Lower lobe of right lung (tissue), 2 donors: ENCODE measurements at places on chromosomes 3 and 15. TPM values are rescaled to one million over a fixed set of nuclear protein-coding genes. Genes with fewer than 3 reads are reported as not detected.

- no peaks in the 10 kb centered on the region for H3K4me1 ChIP-seq
- no peak for DNase-seq
- no peak overlapping the region for H3K27ac ChIP-seq
- no peak overlapping the region for H3K4me3 ChIP-seq
- no peaks in the 10 kb centered on the region for H3K27me3 ChIP-seq
Measured at GRCh38 chr3:17372362-17373210, 369.8 kb downstream of the TBC1D5 start.

DNA sequence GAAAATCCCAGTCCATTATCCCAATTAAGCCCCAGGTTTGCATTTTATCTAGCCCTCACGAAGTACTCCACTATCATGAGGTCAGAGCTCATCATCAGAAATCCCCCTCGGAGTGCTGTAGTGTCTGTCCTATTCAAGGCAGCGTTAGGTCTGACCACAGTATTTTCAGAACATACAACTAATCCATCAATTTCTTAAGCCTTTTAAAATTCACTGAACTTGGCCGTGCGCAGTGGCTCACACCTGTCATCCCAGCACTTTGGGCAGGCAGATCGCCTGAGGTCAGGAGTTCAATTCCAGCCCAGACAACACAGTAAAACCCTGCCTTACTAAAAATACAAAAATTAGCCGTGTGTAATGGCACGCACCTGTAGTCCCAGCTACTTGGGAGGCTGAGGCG, 11.9 kb downstream of the VGLL4 start:
- no peaks in the 10 kb centered on the region for H3K36me3 ChIP-seq
- DNase-seq = no peak
- H3K27ac ChIP-seq = no peak overlapping the region
- H3K27me3 ChIP-seq = no peaks in the 10 kb centered on the region
- H3K4me3 ChIP-seq = no peak overlapping the region
- H3K4me1 ChIP-seq = peaks cover 47% of the 10 kb centered on the region

Gene FOXL2
- total RNA-seq = not detected

DNA sequence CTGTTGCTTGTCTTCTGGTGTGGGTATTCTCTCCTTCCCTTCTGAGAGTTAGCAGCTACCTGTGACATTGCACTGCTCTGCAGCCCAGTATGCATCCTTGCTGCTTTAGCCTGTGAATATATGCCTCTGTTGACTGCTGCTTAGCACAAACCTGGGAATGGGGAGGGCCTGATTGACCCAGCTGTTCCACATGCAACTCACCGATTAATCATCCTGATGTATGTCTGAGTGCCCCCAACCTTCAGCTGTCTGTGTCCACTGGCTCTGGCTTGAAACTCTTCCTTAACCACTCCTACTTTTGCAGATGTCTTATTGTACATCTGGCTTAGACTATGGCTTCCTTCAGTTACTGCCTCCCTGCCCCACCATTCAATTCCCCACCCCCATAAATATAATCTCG, 119.1 kb downstream of the RASA2 start:
- H3K36me3 ChIP-seq = peaks cover 32% of the 10 kb centered on the region
- no peak for DNase-seq
- H3K27me3 ChIP-seq = no peaks in the 10 kb centered on the region
- H3K4me1 ChIP-seq = no peaks in the 10 kb centered on the region
- H3K4me3 ChIP-seq = no peak overlapping the region
- H3K27ac ChIP-seq = no peak overlapping the region

Gene CISH
- 48.8 TPM for total RNA-seq

Gene CLRN1
- total RNA-seq = not detected

DNA sequence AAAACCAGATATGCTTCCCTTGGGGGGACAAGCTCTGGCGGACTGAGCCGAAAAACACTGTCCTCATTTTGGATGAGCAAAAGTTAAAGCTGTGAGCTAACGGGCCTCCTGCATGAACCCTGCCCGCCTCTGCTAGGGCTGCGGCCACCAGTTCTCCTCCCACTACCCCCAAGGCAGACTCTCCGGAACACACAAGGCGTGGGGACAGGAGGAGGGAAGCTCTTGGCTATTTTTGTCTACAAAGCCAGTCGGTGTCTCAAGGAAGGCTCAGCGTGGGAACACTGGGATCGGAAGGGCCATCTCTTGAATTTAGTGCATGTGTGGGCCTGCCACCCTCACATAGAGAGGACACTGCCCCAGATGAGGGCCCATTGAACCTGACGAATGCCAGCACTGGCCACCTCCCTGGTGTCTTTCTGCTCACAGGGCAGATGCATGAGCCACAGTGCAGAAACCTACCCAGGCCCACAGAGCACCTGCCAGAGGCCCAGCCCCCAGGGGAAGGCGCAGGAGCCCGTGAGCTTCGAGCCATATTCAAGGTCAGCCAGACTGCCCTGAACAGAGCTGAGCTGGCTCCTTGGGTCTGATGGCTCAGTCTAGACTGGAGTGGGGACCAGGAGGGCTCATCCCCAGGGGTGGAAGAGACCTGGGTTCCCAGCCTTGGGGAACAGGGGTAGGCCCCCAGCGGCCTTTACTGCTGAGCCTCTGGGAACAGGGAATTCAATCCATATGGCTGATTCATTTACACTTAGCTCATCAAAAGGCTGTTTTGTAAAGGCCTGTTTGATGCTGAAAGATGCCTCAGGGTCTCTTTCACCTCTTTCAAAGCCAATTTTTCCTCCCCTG, 38.3 kb downstream of the HCN4 start:
- no peaks in the 10 kb centered on the region for H3K27me3 ChIP-seq
- no peaks in the 10 kb centered on the region for H3K36me3 ChIP-seq

GRCh38 chr15:71083349-71083748, 31.9 kb upstream of the THSD4 start:
- H3K27me3 ChIP-seq = no peaks in the 10 kb centered on the region
- no peak for DNase-seq
- peak overlapping the region; percentile 62 for H3K27ac ChIP-seq
- peaks cover 17% of the 10 kb centered on the region for H3K4me1 ChIP-seq
- H3K36me3 ChIP-seq = no peaks in the 10 kb centered on the region
- H3K4me3 ChIP-seq = no peak overlapping the region

DNA sequence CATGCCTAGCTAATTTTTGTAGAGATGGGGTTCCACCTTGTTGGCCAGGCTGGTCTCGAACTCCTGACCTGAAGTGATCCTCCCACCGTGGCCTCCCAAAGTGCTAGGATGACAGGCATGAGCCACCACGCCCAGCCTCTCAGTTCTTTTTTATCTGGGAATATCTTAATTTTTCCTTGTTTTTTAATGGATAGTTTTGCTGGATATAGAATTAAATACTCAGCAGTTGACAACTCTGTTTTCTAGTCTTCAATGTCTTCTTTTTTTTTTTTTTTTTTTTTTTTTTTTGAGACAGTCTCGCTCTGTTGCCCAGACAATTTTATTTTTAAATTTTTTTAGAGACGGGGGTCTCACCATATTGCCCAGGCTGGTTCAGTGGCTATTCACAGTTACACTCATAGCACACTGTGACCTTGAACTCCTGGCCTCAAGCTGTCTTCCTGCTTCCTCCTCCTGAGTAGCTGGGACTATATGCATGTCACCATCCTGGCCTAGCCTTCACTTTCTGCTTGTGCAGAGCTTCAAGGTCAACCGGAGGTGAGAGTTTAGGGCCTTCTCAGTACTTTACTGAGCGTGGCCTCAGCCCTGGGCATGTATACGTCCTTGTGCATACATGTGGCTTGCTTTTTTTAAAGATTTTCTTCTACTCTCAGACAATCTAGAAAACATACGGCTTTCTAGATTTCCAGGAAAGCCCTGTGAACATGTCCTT, 120.5 kb downstream of the ZNF609 start:
- peaks cover 15% of the 10 kb centered on the region for H3K4me1 ChIP-seq
- no peak overlapping the region for H3K4me3 ChIP-seq
- no peaks in the 10 kb centered on the region for H3K27me3 ChIP-seq
- H3K27ac ChIP-seq = no peak overlapping the region
- DNase-seq = no peak
- no peaks in the 10 kb centered on the region for H3K36me3 ChIP-seq

- H3K36me3 ChIP-seq = no peaks in the 10 kb centered on the region
- H3K27me3 ChIP-seq = no peaks in the 10 kb centered on the region
- DNase-seq = no peak
- H3K4me1 ChIP-seq = no peaks in the 10 kb centered on the region
- H3K27ac ChIP-seq = no peak overlapping the region
Measured at GRCh38 chr3:120113128-120114116, 19.2 kb upstream of the GSK3B start.

DNA sequence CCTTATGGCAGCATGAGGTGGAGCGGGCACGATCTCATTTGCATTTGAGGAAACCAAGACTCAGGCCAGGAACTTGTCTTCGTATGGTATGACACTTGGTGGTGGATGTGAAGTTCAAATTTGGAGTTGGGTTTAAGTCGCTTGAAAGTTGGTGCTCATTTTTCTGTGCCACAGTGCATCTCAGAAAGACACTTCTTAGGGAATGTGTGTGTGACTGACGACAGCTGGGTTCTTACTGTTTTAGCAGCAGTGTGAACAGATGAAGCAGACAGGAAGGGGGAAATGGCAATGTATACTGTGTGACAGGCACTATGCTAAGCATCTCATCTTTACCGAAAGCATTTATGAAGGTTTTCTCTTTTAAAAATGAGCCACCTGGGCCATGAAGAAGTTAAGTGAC, 75.4 kb downstream of the SEC22A start:
- no peaks in the 10 kb centered on the region for H3K36me3 ChIP-seq
- H3K27ac ChIP-seq = no peak overlapping the region
- no peak for DNase-seq
- no peaks in the 10 kb centered on the region for H3K27me3 ChIP-seq
- H3K4me3 ChIP-seq = no peak overlapping the region

DNA sequence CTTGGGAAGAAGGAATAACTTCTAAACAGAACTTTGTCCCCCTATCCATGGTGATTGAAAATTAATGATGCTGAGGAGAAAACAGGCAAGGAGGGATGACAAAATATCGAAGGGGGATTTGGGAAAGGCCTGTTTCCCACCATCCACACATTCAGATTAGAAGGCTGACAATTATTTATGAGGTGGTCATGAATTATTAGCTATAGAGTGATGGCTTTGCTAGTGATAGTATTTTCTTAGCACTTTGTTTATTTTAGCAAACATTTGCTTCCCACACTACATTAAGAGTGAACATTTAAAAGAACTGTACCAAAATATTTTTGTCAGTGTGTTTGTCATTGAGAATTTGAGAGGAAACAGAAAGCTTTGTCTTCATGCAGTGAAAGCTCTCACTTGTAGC, 172.6 kb upstream of the PDZRN3 start:
- H3K4me3 ChIP-seq = no peak overlapping the region
- DNase-seq = no peak
- no peaks in the 10 kb centered on the region for H3K4me1 ChIP-seq

GRCh38 chr3:132726341-132726823, 4.2 kb upstream of the NPHP3 start:
- H3K27ac ChIP-seq = no peak overlapping the region
- no peak for DNase-seq
- no peaks in the 10 kb centered on the region for H3K27me3 ChIP-seq

- H3K4me1 ChIP-seq = no peaks in the 10 kb centered on the region
- no peak for DNase-seq
- no peak overlapping the region for H3K27ac ChIP-seq
- no peaks in the 10 kb centered on the region for H3K27me3 ChIP-seq
- H3K4me3 ChIP-seq = no peak overlapping the region
Measured at GRCh38 chr3:170634663-170635384, 48.9 kb upstream of the SLC7A14 start.

DNA sequence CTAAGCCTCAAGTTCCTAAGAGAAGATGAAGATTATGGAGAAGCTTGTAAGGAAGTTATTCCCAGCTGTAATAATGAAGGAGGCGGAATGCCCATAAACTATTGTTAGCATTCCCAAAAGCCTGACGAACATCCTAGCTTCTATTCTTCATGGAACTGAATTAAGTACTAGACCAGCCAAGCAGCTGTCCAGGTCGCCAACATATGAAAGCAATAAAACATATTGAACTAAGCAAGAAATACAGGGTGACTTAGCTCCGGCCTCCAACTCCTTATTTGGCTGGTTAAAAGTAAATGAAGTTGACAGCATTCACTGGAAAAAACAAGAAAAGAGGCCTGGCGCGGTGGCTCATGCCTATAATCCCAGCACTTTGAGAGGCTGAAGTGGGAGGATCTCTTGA, 174.0 kb upstream of the TPM1 start:
- no peak for DNase-seq
- no peak overlapping the region for H3K4me3 ChIP-seq
- H3K4me1 ChIP-seq = no peaks in the 10 kb centered on the region
- no peak overlapping the region for H3K27ac ChIP-seq

- H3K27ac ChIP-seq = no peak overlapping the region
- H3K36me3 ChIP-seq = peaks cover 95% of the 10 kb centered on the region
- no peak for DNase-seq
- no peaks in the 10 kb centered on the region for H3K27me3 ChIP-seq
- no peak overlapping the region for H3K4me3 ChIP-seq
Measured at GRCh38 chr15:63066272-63066671, 23.7 kb downstream of the TPM1 start.

DNA sequence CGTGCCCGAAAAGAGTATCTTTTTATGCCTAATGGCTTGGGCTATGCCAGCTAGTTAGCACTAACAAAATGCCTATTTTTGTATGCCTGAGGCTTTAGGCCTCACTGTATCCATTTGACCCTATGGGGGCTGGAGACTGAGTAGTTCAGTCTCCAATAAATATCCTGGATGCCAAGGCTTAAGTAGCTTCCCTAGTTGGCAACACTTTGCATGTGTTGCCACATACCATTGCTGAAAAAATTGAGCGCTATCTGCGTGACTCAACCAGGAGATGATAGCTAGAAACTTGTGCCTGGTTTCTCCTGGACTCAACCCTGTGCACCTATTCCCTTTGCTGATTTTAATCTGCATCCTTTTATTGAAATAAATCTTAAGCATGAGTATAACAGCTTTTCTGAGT, 58.4 kb upstream of the ATP2C1 start:
- DNase-seq = no peak
- H3K27me3 ChIP-seq = no peaks in the 10 kb centered on the region
- H3K4me1 ChIP-seq = peaks cover 16% of the 10 kb centered on the region
- H3K27ac ChIP-seq = no peak overlapping the region

Gene DLL4
- 21.3 TPM for total RNA-seq

DNA sequence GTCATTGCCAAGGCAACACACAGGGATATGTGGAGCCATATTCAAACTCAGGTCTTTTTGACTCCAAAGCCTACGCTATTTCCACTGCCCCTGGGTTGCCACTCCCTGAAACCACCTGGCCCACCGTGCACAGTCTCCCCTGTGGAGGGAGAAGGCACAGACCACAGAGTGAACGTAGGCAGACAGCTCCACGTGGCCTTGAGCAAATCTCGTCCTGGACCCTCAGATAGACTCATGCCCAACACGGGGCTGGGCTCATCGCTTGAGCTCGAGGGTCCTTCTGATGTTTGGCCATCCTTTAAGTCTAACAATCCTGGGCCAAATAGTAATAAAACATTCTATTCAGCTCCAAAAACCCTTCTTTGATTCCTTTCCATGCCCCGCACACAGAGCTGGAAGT, 72.0 kb downstream of the CPN2 start:
- no peaks in the 10 kb centered on the region for H3K27me3 ChIP-seq
- peaks cover 40% of the 10 kb centered on the region for H3K4me1 ChIP-seq
- H3K4me3 ChIP-seq = no peak overlapping the region
